Hair follicle dermal papilla cell (primary cell): ENCODE measurements at places on chromosomes 11 and 22. TPM values are rescaled to one million over a fixed set of nuclear protein-coding genes. Genes with fewer than 3 reads are reported as not detected.

MYBPC3 gene
- total RNA-seq = not detected in 2 replicates

MYH9 gene
- 1,214 and 1,222 TPM in 2 replicates for total RNA-seq

OR6T1 gene
- not detected in 2 replicates for total RNA-seq

MMP3 gene
- 189 and 928 TPM in 2 replicates for total RNA-seq

OR51Q1 gene
- total RNA-seq = not detected in 2 replicates

UBQLN3 gene
- 0.12 and 0.16 TPM in 2 replicates for total RNA-seq

TRIM22 gene
- 143 and 164 TPM in 2 replicates for total RNA-seq

PRODH gene
- total RNA-seq = under 0.01 and 0.24 TPM in 2 replicates

GP1BB gene
- 4.3 and 5.0 TPM in 2 replicates for total RNA-seq

DEUP1 gene
- under 0.01 TPM in 1 of 2 replicates, not detected in the other for total RNA-seq

CDCA5 gene
- total RNA-seq = 1.3 and 1.5 TPM in 2 replicates

GVQW3 gene
- 1.8 and 1.9 TPM in 2 replicates for total RNA-seq

SLC25A18 gene
- total RNA-seq = not detected in 2 replicates

PHETA2 gene
- total RNA-seq = 28.9 and 33.8 TPM in 2 replicates

OR56A1 gene
- not detected in 2 replicates for total RNA-seq

ZMAT5 gene
- total RNA-seq = 18.2 and 21.7 TPM in 2 replicates

ACTN3 gene
- total RNA-seq = 0.16 TPM in 1 of 2 replicates, not detected in the other

MOV10L1 gene
- total RNA-seq = 2.6 TPM in 2 replicates

PATE4 gene
- total RNA-seq = not detected in 2 replicates

LRRN4CL gene
- total RNA-seq = 63.6 and 104 TPM in 2 replicates

DBX1 gene
- total RNA-seq = not detected in 2 replicates

MAP6 gene
- 1.9 and 5.0 TPM in 2 replicates for total RNA-seq

GRAMD4 gene
- 18.8 and 38.5 TPM in 2 replicates for total RNA-seq

DYNC2H1 gene
- total RNA-seq = 51.6 and 79.0 TPM in 2 replicates

ANO1 gene
- total RNA-seq = 0.16 and 0.49 TPM in 2 replicates

CSRP3 gene
- total RNA-seq = not detected in 2 replicates

MYEOV gene
- 0.49 and 0.97 TPM in 2 replicates for total RNA-seq

SCN3B gene
- 0.12 and 0.16 TPM in 2 replicates for total RNA-seq

GUCY1A2 gene
- total RNA-seq = 7.1 and 9.2 TPM in 2 replicates

APLP2 gene
- 544 and 676 TPM in 2 replicates for total RNA-seq

NFAM1 gene
- under 0.01 and 0.12 TPM in 2 replicates for total RNA-seq

UPK3A gene
- not detected in 2 replicates for total RNA-seq

GLYATL2 gene
- total RNA-seq = 2.8 and 3.0 TPM in 2 replicates

CDC42EP2 gene
- total RNA-seq = 79.5 and 82.8 TPM in 2 replicates

OR51E2 gene
- 0.12 TPM in 1 of 2 replicates, not detected in the other for total RNA-seq

OR52E1 gene
- total RNA-seq = not detected in 2 replicates

TSSK2 gene
- total RNA-seq = not detected in 2 replicates

VPS37C gene
- total RNA-seq = 21.0 and 22.2 TPM in 2 replicates

ZBTB16 gene
- total RNA-seq = 0.16 TPM in 1 of 2 replicates, not detected in the other

KCNQ1OT1 gene
- total RNA-seq = 8.1 and 11.8 TPM in 2 replicates
